Renal pelvis (tissue), 12 donors: ENCODE measurements at places on chromosomes 2 and 18.

- DNase-seq = no peak
Measured at GRCh38 chr18:79470547-79470946, 74.8 kb downstream of the NFATC1 start.

GRCh38 chr2:182379241-182379640 is 47.6 kb downstream of the PDE1A start:
- DNase-seq = peak; percentile 66

GRCh38 chr18:66819235-66819634 is 215.3 kb upstream of the CDH19 start:
- no peak for DNase-seq

- DNase-seq = no peak
Measured at GRCh38 chr18:59323931-59324622, 5.6 kb upstream of the CPLX4 start.

DNA sequence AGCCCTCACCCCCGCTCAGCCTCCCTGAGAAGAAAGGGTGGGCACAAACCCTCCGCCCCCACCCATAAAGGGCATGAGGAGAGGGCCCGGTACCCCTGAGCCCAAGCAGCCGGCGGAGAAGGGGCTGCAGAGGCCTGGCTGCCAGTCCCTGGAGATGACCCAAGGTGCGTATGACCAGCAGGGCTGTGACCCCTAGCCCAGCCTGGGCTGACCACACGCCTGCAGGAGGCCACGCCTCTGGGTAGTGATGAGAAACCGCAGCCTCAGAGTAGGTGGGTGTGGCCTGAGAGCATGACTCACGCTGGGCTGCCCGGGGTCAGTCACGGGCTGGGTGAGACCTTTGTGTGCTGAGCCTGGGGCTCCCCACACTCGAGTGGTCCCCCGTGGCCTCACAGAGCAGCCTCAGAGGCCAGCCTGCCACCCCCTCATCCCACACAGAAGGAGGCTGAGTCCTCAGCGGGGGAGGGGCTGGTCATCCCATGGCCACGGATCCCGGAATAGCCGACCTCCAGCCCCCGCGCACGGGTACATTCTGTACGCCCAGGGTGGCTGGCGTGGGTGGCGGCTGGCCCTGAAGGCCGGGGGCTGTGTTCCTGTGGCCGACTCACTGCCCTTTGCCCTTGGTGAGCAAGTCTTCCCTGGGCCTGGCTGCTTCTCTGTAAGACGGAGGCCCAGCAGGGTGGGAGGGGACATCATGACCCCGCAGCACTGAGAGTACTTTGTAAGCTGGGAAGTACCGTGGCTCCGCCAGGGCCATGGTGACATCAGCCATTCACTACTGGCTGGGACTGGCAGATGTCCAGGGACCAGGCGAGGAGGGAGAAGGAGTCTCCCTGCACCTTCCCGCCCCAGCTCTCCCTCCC is 110.8 kb upstream of the OTOS start:
- DNase-seq = peak; percentile 71

- no peak for DNase-seq
Measured at GRCh38 chr18:2091937-2092336, 479.4 kb downstream of the METTL4 start.

- DNase-seq = no peak
Measured at GRCh38 chr2:72934683-72935610, 17.6 kb downstream of the EMX1 start.

- DNase-seq = no peak
Measured at GRCh38 chr2:238908960-238909951, 61.4 kb downstream of the TWIST2 start.

GRCh38 chr2:86441882-86442641 is 891 bp downstream of the KDM3A start:
- DNase-seq = peak; percentile 51
